ENCODE measurements at places on chromosomes 7 and 10.

- DNase-seq: no peak
Observed at GRCh38 chr7:22393913-22394729, 37.2 kb upstream of the RAPGEF5 start.

GRCh38 chr7:29194206-29194593, 375 bp upstream of the CHN2 start:
- peak; percentile 11 for DNase-seq

DNA sequence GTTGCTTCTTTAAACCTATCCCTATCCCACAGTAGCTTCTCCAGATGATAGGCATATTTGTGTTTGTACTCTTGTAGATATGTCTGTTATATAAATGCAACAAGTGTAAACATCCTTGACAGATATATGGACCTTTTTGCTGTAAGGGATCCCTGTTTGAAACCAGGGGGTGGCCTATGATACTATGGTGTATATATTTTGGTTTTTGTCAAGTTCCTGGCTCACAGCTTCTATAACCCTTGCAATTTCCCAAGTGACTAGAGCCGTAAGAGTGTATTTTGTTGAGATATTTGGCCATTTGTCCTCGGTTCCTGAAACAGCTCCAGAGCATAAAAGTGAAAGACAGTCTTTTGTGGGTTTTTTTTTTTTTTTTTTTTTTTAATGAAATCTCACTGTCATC, 9.7 kb downstream of the COMTD1 start:
- no peak for DNase-seq

GRCh38 chr10:67790534-67791408, 47.2 kb downstream of the DNAJC12 start:
- DNase-seq: peak; percentile 50

GRCh38 chr10:73997461-73997786, 492 bp upstream of the VCL start:
- DNase-seq: peak; percentile 82

DNA sequence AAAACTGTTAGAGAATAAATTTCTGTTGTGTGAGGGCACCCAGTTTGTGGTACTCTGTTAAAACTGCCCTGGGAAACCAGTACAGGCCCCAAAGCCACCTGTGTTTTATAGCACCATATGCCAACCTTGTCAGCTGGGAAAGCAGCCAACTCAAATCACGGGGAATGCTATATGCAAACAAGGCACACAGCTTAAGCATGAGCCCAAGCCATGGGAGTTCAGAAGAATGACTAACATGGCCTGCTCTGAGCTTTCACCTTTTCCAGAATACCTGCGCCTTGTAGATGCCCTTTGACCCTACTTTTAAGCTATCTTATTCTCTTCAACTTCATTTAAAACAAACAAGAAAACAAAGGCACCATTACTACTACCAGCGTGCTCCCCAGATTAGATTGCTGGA, 5.5 kb upstream of the SLC25A13 start:
- no peak for DNase-seq

GRCh38 chr10:66767707-66768106, 158.1 kb upstream of the LRRTM3 start:
- no peak for DNase-seq

DNA sequence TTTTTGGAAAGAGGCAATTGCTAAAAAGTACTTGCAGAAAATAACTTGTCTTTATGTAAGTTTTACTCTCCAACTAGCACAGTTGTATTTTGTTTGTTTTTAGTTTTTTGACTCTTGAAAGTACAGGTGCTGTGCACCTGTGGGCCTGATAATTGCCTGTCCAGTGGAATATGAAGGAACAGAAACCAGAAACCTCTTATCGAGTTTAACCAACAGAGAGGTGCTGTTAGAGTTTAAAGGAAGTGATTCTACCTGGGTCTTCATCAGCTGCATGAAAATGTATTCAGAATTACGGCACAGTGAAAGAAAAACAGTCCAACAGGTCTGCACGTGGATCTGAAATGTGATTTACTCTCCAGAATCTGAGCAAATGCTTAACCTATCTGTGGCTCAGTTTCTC, 326.6 kb upstream of the POM121L12 start:
- no peak for DNase-seq

- DNase-seq: no peak
Observed at GRCh38 chr7:2637505-2638223, 5.9 kb downstream of the TTYH3 start.

DNA sequence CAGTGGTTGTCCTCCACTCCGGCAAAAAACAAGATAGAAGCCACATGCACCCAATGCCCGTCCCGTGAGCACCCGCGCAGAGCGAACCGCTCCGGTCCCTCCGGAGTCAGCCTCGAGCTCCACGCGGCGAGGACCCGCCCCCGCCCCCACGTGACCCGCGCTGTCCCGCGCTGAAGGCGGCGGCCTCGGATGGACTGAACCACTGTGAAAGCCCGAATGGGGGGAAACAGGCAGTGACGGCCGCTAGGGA, 766 bp upstream of the EIF3B start:
- peak; percentile 88 for DNase-seq

GRCh38 chr10:101061624-101062231, at the start of gene KAZALD1:
Gene KAZALD1, plus strand, starts transcription at chr10:101061989. Its CDS starts 604 bp downstream, at chr10:101062593.
- DNase-seq: no peak

DNA sequence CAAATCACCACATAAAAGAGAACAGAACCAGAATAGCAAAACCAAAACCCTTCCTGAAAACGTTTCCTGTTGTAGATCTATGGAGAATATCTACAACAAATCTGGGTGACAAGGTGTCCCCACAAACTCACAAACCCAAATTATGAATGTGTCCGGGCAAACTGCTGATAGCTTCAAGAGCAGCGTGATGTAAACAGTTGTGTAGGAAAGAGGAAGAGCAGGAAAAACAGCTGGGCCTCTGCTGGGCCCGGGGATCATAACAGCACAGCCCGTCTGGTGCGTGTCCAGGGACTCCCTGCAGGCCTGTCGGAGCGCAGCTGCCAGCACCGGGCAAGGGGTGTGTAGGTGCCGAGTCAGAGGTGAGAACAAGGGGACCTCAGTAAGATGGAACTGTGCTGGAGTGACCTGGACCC, 53.7 kb downstream of the KCNH2 start:
- no peak for DNase-seq

GRCh38 chr10:13636776-13637175, 50.0 kb downstream of the PRPF18 start:
- no peak for DNase-seq

GRCh38 chr10:65618126-65618525, 1307.7 kb upstream of the LRRTM3 start:
- DNase-seq: no peak

DNA sequence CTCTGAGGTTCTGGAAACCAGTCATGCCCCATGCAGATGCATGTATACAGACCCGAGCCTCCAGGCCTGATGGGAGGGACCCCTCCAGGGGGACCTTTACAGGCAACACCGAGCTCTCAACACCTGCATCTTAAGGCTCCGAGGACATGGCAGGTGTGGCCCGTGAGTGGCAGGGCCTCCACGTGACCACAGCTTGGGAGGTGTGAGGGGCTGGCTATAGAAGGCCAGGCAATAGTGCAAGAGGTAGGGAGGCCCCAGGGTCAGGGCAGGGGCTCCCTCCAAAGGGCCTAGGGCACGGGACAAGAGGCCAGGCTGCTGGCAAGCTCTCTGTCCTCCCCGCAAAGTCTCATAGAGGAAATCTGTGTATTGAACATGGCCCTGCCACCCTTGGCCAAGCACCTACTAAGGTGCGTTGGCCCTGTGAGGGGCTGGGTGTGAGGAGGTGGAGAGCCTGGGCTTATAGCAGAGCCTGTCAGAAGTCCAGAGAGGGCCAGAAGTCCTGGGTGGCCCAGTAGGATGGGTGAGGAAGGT, 134.2 kb downstream of the PTPN20 start:
- no peak for DNase-seq

- DNase-seq: no peak
Observed at GRCh38 chr7:16647435-16647960, 1.5 kb downstream of the BZW2 start.

GRCh38 chr10:121137533-121137932, 286.4 kb downstream of the WDR11 start:
- DNase-seq: no peak

- DNase-seq: no peak
Observed at GRCh38 chr10:73909540-73910115, 1.3 kb upstream of the PLAU start.

- DNase-seq: no peak
Observed at GRCh38 chr10:30992681-30993080, 39.0 kb downstream of the ZNF438 start.

DNA sequence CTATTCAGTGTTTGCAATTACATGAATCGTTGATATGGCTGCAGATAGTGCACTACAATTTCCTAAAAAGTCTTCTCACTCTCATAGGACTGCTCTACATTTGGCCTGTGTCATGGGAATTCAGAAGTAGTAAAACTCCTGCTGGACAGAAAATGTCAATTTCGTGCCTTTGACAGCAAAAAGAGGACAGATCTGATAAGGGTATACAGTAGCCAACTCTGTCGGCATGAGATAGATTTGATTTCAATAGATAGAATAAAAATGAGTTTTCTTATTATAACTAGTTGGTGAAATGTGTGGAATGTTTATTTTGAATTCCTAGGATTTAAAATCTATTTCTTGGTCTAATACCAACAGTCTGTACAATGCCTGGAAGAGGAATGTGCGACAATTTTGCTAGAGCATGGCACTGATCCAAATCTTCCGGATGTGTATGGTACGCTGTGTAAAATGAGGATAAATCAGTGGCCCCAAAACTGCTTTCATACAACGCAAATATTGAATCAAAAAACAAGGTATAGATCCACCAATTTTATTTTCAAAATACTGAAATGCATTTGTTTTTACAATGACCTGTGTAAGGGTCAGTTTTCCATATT, 133.5 kb upstream of the CDK13 start:
- DNase-seq: no peak

DNA sequence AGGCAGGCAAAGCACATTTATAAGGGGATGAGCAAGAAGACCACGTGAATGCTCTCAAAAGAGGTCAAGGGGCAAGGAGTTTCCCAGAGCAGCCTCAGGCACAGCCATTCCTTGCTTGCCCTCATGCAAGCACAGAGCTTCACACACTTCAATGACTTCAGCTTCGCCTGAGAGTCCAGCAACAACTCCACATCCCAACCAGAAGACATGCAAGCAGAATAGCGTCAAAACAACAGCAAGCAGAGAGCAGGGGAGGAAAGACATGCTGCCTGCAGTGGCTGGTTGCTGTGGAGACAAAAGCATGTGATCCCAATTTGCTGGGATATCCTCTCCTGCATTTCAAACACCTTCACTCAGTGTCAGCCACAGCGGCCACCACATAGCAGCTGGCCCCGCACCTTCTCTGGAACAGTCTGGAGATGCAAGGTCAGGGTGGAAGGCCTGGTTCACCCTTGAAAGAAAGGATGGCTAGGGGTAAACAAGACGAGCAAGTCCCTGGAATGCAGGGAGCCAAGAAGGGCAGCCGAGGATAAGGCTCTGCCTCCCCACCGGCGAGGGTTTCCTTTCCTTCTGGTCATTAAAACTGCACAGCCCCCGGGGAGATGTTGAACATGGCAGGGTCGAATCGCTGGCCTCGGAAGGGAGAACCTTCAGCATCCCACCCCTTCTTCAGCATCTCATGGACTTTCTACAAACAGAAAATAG, 60.2 kb upstream of the CAMK2B start:
- DNase-seq: no peak

GRCh38 chr7:39144420-39144819, 166.7 kb downstream of the POU6F2 start:
- DNase-seq: no peak

DNA sequence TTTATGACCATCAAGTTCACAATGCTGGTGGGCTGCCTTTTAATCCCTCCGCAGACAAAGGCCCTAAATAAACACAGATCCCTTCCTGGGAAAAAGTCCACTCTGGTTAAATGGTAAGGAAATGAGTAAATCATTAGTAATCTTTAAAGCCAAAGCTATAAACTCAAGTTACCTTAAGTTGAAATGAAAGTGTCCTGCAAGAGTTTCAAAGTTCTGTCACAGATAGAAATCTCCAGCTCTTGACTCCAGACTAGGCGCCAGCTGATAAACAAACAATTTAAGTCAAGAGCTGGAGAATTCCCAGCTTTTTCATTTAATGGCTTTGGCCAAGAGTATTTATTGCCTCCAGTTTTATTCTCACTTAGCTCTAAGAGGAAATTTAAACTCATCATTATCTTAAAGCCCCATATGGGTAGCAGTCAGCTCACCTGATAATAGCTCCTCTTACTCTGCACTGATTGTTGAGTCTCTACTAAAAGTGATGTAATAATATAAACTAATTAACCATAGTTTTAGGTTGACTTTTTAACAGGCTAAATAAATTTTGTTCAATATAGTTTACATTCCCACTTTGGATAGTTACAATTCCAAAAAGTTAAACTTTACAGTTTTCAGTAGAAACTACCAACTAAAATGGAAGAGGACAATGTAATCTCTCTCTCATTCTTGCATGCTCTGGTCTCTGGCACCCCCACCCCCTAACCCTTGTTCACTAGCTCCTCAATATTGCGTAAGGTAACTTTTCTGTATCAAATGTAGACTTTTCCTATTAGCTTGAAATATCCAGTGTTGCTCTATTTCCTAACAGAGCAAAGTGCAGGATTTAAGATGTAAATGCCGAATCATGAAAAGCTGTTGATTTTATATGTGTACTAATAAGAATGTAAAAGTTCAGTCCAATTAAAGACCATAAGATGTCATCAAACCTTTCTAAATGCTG, 56.1 kb downstream of the HIBADH start:
- DNase-seq: no peak

DNA sequence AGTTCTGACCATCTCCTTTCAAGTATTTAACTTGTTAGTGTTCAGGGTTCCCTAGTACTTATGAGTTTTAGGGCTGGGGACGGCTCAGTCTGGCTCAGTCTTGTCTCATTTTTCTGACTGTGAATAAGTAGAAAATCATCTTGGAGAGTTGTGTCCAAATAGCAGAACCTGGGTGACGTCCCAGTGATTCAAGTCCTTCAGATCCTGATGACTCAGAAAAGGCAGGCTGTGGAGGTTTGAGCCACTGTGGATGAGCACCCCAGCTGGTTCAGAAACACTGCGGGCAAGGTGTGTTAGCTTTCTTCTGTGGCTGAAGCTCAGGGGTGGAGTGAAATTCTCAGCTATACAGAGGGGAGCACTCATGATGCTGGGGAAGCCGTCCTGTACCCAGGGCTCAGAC, 154.4 kb upstream of the NPY start:
- no peak for DNase-seq

- DNase-seq: no peak
Observed at GRCh38 chr10:56823849-56824248, 462.8 kb upstream of the ZWINT start.

- no peak for DNase-seq
Observed at GRCh38 chr10:123958241-123958640, 66.6 kb upstream of the CPXM2 start.

- DNase-seq: no peak
Observed at GRCh38 chr7:29879609-29880008, 73.3 kb downstream of the WIPF3 start.

- no peak for DNase-seq
Observed at GRCh38 chr10:110782616-110783015, 89.1 kb upstream of the PDCD4 start.

Data from activated T-cell treated with anti-CD3 and anti-CD28 coated beads, Interleukin-2, amount 50 U/mL, for 72 hours (primary cell).